ENCODE measurements at places on chromosomes 5 and 9.

GRCh38 chr9:12776513-12777055, 1.8 kb downstream of the LURAP1L start:
- no peak overlapping the region for H3K4me3 ChIP-seq
- no peaks in the 10 kb centered on the region for H3K36me3 ChIP-seq
- peaks cover 18% of the 10 kb centered on the region for H3K27me3 ChIP-seq
- no peak overlapping the region for H3K27ac ChIP-seq
- H3K4me1 ChIP-seq, result no peaks in the 10 kb centered on the region
- no peak for DNase-seq

DNA sequence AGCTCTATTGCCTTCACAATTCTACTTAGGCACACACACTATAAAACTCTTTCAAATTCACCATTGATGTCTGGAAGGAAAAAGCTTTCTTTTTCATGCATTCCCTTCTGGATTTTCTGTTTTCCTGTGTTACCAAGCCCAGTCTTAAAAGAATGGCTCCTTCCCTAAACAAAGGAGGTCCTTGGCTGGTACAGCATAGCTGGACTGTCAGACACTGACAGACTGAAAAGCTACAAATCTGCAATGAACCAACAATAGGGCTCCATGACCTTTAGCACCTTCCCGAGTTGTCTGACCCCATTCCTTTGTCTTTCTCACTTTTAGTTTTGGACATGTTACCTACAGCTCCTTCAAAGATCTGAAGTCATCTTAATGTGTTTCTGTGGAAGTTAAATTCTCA, 382.5 kb downstream of the TMEM161B start:
- H3K27ac ChIP-seq, result no peak overlapping the region
- H3K4me3 ChIP-seq, result no peak overlapping the region
- H3K4me1 ChIP-seq, result no peaks in the 10 kb centered on the region

DNA sequence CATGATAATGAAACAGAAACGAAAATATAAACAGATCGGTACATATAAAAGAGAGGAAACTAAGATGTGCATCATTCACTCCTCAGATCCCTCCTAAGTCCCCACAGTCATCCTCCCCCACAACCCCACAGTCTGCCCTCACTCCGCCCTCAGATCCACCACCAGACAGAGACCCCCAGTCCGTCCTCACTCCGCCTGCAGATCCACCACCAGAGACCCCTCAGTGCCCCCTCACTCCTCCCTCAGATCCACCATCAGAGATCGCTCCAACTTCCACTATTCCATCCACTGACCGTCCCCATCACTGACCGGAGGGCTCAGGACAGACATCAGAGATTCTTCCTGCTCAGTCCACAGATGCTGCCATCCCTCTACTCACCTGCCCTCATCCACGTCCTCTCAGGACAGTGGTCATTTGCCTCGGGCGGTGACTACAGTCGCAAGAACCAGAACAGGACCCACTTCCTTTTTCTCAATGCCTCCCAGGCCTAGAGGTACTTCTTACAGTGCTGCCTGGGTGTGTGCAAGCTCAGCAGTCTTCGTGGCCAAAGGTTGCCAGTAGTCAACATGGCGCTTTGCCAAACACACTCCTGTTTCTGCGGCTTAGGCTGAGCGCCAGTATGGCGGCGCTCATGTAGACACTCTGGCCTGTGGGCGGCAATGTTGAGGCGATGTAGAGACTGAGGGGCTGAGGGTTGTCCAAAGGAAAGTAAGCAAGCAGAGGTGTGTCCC, 8.3 kb upstream of the SPATA31C1 start:
- no peaks in the 10 kb centered on the region for H3K36me3 ChIP-seq
- H3K4me1 ChIP-seq, result no peaks in the 10 kb centered on the region
- no peak overlapping the region for H3K4me3 ChIP-seq
- no peak overlapping the region for H3K27ac ChIP-seq

DNA sequence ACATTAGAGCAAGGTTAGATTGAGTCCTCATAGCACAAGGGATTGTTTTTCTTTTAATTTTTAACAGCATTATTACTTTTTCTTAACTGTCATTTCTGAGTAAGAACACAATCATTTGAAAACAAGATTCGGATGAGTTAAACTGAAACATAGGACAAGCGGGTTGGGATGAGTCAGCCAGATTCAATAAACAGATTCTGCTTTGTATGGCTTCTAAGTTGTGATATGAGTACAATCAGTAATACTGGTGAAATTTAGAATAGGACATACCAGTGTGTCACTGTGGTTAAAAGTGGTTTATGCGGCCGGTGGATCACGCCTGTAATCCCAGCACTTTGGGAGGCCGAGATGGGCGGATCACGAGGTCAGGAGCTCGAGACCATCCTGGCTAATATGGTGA, 364.3 kb upstream of the CDH10 start:
- no peak overlapping the region for H3K4me3 ChIP-seq
- no peak overlapping the region for H3K27ac ChIP-seq
- DNase-seq, result no peak
- H3K27me3 ChIP-seq, result no peaks in the 10 kb centered on the region
- no peaks in the 10 kb centered on the region for H3K36me3 ChIP-seq
- no peaks in the 10 kb centered on the region for H3K4me1 ChIP-seq

Data from activated CD4-positive, alpha-beta memory T cell treated with anti-CD3 and anti-CD28 coated beads, Interleukin-2, amount 10 ng/mL, durations not matched to agents 7 days and 5 days (primary cell).